ENCODE measurements at places on chromosomes 12 and 14.

DNA sequence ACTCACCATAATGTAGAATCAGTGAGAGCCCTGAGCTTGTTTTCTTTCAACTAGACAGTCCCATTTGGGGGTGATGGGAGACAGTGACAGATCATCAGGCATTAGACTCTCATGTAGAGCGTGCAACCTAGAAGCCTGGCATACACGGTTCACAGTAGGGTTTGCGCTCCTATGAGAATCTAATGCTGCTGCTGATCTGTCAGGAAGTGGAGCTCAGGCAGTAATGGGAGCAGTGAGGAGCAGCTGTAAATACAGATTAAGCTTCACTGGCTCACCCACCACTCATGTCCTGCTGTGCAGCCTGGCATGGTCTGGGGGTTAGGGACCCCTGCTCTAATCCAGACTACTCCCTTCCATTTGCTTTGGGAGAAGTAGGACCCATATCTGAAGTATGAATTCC lies 55.6 kb downstream of the FNTB start:
- DNase-seq: peak; percentile 47

DNA sequence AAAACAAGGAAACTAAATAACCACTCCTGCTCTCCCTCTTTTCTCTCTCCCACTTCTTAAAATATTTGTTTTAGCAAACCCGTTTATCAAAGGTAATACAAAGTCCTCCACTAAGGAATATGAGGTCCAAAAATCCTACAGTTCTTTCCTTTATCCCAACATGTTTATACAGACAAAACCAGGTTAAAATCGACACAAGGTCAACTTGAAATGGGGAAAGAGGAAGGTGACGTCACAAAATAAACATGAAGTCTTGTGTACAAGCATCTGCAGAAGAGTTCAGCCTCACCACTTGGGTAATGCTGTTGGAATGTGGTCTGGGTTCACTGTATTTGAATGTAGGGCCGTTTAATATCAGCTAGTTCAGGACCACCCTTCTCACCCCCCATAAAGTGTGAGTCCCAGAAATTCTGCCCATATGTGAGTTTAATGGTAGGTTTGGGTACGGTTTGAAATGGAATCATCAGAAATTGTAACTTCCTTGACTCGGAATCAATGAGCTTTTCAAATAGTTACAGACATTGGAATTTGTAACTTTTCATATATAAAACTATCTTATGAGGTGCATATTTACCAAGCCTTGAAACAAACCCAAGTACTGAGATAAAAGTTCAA lies 120.0 kb upstream of the SLC38A2 start:
- no peak for DNase-seq

- DNase-seq: no peak
Measured at GRCh38 chr12:123057513-123058265, 77.2 kb downstream of the ARL6IP4 start.

DNA sequence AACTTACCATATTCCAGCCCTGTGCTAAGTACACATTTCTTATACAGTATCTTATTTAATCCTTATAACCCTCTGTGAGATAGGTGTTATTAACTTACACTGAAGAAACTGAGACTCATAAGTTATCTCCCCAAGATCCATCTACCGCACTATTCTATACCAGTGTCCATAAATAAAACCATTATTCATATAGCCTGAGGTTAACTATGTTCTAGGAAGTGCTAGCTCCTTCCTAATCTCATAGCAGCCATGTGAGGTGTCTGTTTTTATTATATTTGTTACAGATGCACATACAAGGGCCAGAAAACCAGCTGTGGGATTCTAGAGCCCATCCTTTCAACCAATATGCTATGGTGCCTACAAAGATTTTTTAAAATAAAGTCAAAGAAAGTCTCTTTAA lies 100.3 kb upstream of the RAP1B start:
- no peak for DNase-seq

DNA sequence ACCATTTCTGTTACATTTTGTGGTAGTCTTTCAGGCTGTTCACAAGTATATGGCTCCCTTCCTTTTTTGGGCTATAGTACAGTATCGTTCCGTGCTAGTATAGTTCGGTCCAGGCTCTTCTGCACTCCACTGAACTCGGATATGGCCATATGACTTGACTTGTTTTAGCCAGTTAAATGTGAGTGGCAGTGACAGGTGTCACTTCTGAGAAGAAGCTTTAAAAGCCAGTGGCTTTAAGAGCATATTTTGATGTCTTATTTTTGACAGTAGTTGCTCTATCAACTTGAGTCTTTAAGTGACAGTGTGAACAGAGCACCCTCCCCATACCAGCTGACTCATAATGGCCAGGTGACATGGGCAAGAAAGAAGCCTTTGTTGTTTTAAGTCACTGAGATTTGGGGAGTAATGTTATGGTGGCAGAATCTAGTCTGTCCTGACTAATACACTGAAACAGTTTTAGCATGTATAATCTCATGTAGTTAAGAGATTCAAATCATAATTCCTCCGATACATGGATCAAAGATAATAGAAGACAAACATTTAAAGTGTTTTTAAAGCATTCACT lies 64.6 kb downstream of the ANO4 start:
- DNase-seq: no peak

DNA sequence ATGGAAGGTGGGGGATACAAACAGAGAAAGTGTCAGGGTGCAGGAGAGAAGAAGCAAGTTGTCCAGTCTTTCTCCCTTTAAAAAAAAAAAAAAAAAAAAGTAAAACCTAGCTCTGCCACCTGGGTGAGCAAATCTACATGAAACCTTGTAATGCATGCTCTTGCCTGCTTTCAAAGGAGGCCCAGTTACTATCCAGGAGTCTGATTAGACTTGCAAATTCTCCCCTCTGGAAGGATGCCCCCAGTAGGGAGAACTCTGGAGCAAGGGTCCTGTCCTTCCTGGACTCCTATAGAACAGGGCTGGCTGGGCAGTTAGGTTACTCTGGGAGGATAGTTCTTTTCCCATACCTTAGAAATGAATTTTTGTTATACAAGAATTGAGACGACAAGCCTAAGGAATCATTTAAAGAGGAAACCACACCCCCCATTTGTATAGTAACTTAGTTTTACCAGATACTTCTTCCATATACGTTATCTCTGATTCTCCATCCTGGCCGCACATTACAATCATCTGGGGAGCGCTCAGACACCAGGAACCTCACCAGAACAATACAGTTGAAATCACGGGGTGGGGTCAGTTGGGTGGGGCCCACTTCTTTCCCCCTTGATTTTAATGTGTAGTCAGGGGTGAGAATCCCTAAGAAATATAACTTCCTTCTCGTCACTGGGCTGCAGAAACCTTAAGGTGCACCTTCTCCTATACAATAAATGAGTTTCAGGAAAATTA lies 30.5 kb downstream of the RAB35 start:
- no peak for DNase-seq

GRCh38 chr12:75444429-75445136 lies 36.0 kb upstream of the GLIPR1 start:
- no peak for DNase-seq

DNA sequence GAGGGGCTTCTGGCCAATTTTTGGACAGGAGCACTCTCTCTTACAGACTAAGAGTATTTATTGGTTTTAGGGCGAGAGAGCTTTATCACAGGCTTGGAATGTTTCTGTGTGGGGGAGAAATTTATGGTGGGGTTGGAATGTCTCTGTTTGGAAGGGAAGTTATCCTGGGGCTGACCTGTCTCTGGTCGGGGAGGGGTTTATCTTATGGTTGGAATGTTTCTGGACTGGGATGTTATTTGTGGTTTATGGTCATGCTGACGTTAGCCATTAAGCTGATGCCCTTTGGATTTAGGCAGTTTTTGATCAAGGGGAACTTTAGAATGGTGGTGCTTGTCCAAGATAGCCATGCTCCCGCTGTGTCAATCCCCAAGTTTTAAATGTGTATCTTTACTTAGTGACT lies 614.8 kb downstream of the DIO2 start:
- DNase-seq: no peak

GRCh38 chr12:57389033-57389432 lies 41.8 kb downstream of the R3HDM2 start:
- DNase-seq: no peak

DNA sequence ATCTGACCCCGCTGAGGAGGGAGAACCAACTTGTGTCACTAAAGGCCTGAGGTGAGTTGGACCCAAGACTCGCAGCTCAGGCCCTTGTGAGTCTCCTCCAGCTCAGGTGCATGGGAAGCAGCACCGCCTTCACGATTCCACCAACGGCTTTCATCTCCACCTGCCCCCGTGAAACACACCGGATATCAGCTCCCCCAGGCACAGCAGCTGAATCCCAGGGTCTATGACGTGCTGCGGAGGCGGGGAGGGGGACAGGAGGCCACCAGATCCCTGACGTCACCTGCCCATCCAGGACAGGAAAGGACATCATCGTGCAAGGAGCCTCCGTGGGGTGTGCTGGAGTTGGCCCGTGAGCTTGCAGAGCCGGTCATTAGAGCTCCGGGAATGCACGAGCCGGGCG lies 18.5 kb upstream of the SFSWAP start:
- DNase-seq: no peak

GRCh38 chr14:105328070-105328677 lies 13.6 kb downstream of the PACS2 start:
- no peak for DNase-seq

DNA sequence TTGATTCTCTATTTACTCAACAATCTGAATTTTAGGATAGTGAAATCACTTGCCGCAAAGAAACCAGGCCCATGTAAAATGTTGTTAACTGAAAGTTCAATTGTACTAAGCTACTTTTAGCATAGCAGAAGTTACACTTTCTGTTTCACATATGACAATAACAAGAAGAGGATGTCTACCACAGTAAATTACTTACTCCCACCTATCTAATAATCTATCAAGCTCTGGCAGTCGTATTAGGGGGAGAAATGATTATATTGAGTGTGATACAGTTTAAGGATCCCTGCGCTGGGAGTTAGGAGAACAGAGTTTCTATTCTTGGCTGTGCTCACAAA lies 66.5 kb upstream of the CAND1 start:
- no peak for DNase-seq

GRCh38 chr14:32865827-32866376 lies 72.8 kb upstream of the NPAS3 start:
- no peak for DNase-seq

- no peak for DNase-seq
Measured at GRCh38 chr14:100823413-100824080, 2.4 kb upstream of the MEG3 start.

- DNase-seq: no peak
Measured at GRCh38 chr12:26113853-26114719, 10.8 kb downstream of the BHLHE41 start.

GRCh38 chr12:64720884-64721283 lies 38.3 kb downstream of the GNS start:
- no peak for DNase-seq

- no peak for DNase-seq
Measured at GRCh38 chr12:129552996-129553750, 350.7 kb downstream of the TMEM132D start.

DNA sequence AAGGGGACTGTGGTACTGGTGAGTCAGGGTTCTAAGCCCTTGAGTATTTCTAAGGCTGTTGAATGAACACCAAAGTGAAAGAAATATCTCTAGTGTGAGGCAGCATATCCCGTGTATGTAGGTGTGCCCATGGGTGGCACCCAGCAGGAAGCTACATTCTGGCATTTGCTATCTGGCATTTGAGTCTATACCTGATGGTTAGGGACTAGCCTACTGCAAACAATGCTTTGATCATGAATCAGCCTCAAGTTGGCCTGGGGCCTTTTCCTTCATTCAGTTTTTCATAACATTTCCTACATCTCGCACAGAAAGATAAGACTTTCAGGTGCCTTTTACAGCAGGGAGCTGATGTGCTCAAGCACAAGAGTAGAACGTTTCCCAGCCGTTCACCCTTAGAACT lies 85.7 kb upstream of the E2F7 start:
- no peak for DNase-seq

DNA sequence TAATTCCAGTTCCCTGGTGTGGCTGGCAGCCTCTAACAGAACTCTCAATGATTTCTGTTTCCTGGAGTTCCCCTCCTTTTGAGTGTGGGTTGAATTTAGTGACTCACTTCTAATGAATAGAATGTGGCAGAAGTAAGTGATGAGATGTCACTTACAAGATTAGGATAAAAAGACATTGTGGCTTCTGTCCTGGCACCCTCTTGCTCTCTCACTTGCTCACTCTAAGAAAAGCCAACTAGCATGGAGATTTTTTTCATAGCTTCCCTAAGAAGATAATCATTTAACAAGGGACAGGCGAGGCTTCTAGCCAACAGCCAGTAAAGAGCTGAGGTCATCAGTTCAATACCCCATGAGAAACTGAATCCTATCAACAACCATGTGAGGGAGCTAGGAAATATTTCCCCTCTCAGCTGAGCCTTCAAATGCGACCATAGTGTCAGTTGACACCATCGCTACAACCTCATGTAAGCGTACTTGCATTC lies 156.7 kb downstream of the TMTC3 start:
- no peak for DNase-seq

GRCh38 chr12:111687255-111687654 lies 1.4 kb downstream of the ACAD10 start:
- no peak for DNase-seq

DNA sequence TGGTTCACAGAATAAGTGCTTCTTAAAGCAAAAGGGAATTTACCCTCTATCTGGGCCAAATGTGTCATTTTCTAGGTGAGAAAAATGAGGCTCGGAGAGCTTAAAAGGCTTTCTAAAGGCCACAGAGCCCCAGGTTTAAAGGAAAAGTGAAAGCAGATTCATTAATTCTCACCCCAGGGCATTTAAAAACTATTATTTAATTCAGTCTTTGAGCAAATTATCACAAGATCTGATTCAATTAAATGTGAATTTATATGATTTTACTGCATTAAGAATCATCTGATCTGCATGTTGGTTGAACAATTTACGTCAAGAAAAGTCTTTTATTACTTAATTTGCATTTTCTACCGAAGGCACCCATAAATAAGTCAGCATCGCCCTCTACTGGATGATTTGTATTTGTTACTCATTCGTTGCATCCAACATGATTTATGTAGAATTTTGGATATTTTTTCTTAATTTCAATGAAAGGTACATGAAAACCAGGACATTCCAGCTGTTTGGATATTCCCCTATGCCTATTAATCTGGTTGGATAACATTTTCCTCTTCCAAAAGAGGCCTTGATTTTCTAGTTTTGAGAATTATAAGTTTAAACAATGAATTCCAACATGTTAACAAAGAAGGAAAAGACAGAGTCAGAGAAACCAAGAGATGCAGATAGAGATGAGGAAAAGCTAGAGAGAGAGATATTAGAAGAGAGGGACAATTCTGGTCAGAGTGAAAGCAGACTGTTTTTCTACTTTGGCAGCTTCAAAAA lies 19.1 kb upstream of the DHRS7 start:
- DNase-seq: no peak

GRCh38 chr12:52126605-52127578 lies 47.4 kb downstream of the SMIM41 start:
- DNase-seq: no peak

DNA sequence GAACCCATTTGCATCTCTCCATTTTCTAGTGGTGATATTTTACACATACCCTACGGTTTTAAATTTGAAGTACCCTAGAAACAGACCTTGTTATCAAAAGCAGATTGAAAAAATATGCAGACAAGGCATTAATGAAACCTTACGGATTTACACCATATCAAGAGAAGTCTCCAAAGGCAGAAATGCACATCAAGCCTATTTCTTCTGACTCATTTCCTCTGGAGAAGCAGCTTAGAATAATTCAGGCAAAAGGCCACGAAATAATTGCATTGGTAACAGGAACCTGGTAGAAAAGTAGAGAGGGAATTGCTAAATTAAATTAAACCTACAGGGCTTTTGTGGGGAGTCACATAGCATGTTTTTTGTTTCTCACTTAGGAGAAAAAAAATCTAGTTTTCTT lies 34.7 kb downstream of the KICS2 start:
- no peak for DNase-seq

- no peak for DNase-seq
Measured at GRCh38 chr12:114355389-114356088, 50.4 kb downstream of the TBX5 start.
